ENCODE measurements at places on chromosomes 11 and 22.

- no peak for DNase-seq
Observed at GRCh38 chr22:29715240-29715639, 4.6 kb upstream of the CABP7 start.

DNA sequence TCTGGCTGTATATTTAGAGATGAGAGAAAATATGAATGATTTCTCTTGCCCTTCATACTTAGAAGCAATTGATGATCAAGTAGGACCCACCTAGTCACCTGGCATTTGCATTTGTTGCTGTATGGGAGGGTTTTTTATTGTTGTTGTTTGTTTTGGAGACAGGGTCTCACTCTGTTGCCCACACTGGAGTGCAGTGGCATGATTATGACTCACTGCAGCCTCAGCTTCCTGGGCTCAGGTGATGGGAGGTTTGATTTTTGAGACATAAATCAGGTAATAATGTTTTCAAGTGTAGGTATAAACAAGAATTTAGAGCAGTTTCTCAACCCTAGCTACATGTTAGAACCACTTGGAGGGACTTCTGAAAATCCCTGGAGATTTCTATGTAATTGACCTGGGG is 63.0 kb downstream of the TNRC6B start:
- DNase-seq: no peak

DNA sequence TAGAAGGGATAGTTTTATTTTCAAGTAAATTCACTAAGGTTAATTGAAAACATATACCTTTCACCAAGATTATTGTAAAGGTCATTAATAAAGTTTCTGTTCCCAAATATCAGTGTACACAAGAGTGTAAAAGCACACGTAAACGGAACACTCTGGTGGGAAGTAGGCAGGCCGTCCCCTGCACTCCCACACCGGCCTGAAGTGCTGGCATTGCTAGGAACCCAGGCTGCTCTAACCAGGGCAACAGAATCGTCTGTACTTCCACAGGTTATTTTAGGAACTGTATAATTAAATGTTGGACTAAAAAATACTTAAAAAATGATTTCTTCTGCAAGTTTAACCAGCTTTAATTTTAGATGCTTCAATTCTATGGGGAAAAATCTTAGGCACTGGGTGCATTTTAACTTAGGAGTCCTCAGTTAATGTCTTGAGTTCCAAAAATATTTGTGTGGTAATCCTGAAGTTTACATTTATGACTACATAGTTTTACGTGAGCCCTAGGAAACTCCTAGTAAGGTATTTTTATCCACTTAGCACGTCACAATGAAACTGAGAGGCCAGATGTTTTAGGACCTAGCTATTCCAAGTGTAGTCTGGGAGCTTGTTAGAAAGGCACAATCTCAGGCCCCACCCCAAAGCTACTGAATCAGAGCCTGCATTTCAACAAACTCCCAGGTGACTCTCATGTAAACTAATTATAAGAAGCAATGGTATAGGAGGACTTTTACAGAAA is 31.2 kb downstream of the KMT5B start:
- no peak for DNase-seq

DNA sequence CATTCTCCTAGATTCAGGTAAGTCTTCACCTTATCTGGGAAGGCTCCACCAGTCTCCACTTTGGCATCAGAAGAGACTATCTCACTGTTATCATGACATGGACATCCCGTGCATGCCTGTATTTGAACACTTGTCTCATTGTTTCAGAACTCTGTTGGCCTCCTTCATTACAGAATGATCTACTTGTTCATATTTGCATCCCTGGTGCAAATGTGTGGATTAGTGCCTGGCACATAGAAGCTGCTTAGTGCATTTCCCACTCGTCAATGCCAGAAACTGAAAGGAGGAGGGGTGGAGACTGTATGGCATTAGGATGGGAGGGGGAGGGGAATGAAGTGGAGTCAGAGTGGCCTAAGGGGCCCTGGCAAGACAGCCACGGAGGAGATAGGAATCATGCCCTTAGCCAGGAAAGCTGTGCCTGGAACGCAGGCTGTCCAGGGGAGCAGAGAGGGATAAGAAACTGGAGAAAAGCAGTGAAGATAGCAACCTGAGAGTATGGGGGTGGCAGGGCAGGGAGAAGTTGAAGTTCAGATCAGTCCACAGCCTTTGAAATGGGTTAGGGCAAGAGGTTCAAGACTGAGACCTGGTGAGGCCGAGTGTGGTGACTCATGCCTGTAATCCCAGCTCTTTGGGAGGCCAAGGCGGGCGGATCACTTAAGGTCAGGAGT is 53.8 kb upstream of the CAPRIN1 start:
- DNase-seq: no peak

- DNase-seq: no peak
Observed at GRCh38 chr11:132743601-132744000, 788.7 kb downstream of the OPCML start.

GRCh38 chr11:110044226-110044968 is 48.8 kb upstream of the ZC3H12C start:
- DNase-seq: no peak

- peak; percentile 4 for DNase-seq
Observed at GRCh38 chr22:16651217-16651616, 58.6 kb upstream of the CCT8L2 start.

- DNase-seq: no peak
Observed at GRCh38 chr11:134200688-134201087, 23.1 kb downstream of the NCAPD3 start.

DNA sequence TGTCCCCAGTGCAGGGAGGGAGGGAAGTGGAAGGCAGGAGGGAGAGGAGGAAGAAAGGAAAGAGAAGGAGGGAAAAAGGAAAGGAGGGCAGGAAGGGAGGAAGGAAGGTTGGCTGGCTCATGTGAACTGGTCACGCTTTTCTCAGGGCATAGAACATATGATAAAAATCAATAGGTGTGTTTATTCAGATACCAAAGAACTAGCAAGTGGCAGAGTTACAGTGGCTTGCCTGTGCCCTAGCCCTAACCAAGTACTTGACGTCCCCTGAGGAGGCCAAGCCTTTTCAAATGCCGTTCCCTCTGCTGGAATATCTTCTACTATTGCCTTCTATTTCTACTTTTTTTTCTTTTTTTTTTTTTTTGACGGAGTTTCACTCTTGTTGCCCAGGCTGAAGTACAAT is 33.5 kb downstream of the CHRDL2 start:
- no peak for DNase-seq

GRCh38 chr11:100793525-100793924 is 106.4 kb downstream of the ARHGAP42 start:
- no peak for DNase-seq

DNA sequence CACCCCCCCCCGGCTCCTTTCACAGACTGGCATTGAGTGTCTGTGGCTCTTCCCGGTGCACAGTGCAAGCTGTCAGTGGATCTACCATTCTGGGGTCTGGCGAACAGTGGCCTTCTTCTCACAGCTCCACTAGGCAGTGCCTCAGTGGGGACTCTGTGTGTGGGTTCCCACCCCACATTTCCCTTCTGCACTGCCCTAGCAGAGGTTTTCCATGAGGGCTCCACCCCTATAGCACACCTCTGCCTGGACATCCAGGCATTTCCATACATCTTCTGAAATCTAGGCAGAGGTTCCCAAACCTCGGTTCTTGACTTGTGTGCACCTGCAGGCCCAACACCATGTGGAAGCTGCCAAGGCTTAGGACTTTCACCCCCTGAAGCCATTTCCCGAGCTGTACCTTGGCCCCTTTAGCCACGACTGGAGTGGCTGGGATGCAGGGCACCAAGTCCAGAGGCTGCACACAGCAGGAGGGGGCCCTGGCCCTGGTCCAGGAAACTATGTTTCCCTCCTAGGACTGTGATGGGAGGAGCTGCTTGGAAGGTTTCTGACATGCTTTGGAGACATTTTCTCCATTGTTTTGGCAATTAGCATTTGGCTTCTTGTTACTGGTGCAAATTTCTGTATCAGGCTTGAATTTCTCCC is 26.0 kb downstream of the BCL2L13 start:
- DNase-seq: no peak

GRCh38 chr11:90438069-90438468 is 215.2 kb upstream of the CHORDC1 start:
- no peak for DNase-seq

DNA sequence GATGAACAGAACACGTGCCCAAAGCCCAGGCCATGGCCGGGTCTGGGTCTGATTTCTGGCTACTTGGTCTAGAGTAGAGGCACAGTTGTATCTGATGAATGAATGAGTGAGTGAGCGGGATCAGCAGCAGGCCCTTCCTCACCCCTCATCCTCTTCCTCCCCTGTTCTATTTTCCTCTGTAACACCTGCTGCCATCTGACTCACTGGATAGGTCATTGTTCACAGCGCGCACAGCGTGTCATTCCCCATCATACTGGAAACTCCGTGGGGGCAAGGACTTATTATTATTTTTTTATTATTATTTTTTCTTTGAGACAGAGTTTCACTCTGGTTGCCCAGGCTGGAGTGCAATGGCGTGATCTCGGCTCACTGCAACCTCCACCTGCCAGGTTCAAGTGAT is 13.9 kb downstream of the NCF4 start:
- no peak for DNase-seq

DNA sequence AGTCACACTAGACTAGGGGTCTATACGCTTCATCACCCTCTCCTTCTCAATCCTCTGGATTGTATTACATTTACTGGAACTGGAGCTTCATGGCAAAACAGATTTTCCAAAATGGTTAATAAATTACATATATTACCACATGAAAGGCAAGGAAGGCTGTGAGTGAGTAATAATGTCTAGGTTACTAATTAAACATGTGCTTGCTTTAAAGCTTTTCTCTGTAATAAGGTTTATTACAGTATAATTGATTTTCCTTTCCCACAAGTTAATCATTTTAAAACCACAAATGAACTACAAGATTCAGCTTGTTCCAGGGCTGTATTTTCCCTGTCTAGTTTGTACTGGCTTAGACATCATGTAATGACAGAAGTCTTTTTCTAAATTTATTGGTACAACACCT is 25.6 kb downstream of the MMP13 start:
- DNase-seq: no peak

- DNase-seq: peak; percentile 16
Observed at GRCh38 chr22:24335496-24335895, 64.9 kb downstream of the SPECC1L start.

- DNase-seq: no peak
Observed at GRCh38 chr11:120941000-120941399, 82.9 kb upstream of the TBCEL start.

DNA sequence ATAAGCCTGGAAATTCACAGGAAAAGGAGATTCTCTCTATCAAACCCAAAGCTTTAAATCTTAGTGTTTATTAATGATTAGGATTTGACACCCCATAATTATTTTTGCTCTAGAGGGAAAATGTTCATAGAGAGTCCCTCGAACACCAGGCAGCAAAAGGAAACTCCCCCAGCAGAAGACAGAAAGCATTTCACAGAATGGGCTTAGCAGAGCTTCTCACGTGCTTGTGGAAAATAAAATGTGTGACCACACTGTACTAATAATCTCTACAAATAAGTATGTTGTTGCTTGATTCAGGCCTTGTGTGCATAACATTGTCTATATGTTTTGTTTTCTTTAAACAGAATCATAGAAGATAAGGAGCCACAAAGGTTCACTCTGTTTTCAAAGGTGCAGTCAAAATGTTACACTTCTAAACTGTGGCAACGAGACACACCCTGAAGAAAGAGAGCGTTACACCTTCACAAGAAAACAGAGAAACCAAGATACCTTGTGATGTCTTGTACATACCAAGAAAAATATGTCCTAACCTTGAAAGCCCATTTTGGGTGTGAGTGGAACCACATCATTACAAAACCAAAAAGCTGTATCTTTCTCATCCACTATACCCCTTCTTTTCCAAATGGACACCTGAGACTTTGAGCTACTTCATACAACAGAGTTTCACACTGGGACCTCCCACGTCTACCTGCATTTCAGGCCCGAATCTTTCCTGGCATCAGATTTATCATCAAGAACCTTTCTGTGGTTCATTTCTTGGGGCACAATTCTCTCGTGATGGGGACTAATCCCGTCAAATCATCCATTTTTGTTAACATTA is 282.5 kb downstream of the ETS1 start:
- DNase-seq: no peak

DNA sequence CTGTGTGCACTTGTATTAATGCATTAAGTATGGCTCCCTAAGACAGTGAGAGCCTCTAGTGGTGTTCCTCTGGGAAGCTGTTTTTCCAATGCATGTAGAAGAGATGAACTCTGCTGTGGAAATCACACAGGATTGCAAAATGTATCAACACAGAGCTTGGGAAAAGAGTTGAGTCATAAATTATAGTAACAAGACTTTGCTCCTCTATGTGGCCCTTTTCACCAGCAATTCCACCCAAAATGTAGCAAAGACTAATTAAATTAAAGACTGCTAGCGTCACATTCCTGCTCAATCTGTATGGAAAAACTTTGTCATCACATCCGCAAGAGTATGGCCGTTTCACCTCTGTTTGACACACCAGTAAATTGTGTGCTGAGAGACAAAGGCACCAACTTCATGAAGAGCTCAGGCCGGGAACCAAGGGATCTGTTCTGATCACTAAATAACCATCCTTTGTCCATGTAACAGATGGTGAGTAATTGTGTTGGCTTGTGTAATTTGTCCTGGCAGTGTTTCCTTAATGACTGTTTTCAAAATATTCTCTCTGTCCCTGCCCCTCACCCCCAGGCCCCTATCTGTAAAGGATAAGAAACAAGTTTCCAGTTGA is 209.2 kb upstream of the SORL1-AS1 start:
- no peak for DNase-seq

DNA sequence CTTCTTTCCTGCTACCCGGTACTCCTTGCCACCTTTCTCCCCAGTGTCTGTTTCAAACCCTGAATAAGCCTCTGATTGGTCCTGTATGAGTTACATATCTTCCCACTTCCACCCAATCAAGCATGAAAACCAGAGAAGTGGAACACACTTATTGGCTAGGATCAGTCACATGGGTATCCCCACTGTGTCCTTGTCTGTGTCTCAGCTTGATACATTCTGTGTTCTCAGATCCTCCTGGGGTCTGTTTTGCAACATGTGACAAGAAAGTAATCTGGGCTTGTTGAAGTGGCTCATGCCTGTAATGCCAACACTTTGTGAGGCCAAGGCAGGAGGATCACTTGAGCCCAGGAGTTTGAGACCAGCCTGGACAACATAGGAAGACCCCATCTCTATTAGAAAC is 23.9 kb downstream of the MCHR1 start:
- peak; percentile 23 for DNase-seq

- DNase-seq: no peak
Observed at GRCh38 chr22:43039800-43040199, 24.9 kb upstream of the PACSIN2 start.

- DNase-seq: no peak
Observed at GRCh38 chr11:64801561-64802369, 1.2 kb downstream of the MAP4K2 start.
